ENCODE measurements at places on chromosomes 6 and 20.

DNA sequence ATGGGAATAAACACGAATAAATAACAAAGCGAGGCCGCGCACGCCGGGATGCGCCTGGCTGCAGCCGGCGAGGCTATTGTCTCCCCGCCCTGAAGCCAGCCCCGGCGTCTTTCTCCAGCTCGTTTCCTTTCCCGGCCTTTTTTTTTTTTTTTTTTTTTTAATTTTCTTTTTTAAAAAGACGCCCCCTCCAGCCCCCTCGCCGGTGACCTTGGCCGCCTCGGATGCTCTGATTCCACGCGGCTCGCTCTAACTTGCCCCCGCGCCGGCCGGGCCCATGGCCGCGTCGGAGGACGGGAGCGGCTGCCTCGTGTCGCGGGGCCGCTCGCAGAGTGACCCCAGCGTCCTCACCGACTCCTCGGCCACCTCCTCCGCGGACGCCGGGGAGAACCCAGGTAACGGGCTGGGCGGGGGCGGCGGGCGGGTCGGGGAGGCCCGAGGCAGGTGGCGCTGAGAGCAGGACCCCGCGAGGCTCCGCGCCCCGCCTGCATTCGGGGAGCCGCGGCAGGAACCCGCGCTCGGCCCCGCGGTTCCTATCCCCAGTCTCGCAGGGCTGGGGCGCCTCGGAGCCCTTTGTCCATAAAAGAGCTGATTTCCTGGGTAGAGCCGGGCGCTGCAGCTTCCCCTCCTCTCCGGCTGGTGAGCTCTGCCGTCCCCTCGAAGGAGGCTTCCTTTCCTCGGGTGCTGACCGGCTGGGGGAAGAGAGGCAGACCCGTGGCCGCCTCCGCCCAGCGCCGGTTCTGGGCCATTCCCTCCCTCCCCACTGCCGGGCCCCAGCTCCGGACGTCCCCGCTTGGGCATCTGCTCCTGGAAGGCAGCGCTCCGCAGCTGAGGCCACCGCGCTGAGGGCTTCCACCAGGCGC lies 631 bp downstream of the PHACTR3 start:
- no peak for DNase-seq

- DNase-seq = no peak
Observed at GRCh38 chr20:63837479-63837878, 6.4 kb upstream of the ZBTB46 start.

- DNase-seq = no peak
Observed at GRCh38 chr20:62830251-62830650, 13.4 kb downstream of the COL9A3 start.

- no peak for DNase-seq
Observed at GRCh38 chr20:11205769-11206362, 532.1 kb upstream of the JAG1 start.

GRCh38 chr20:50130995-50131394 lies 18.0 kb upstream of the UBE2V1 start:
- no peak for DNase-seq

DNA sequence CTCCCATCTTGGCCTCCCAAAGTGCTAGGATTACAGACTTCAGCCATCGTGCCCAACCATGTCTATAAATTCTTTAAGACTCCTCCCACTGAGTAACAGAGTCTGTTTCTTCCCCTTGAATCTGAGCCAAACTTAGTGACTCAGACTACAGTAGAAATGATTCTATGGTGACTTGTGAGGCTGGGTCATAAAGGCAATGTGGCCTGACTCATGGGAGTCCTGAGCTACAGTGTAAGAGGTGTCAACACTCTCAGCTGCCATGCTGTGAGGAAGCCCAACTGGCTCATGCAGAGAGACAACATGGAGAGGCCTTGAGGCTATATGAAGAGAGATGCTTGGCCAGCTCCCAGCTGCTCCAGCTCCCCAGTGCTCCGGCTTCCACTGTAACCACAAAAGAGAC lies 5.2 kb upstream of the NRSN2 start:
- DNase-seq = no peak
